Astrocyte of the hippocampus (primary cell): ENCODE measurements at places on chromosomes 3 and 15.

- no peak for DNase-seq
These were observed 2.8 kb downstream of the FNDC3B start for GRCh38 chr3:172042136-172042662.

DNA sequence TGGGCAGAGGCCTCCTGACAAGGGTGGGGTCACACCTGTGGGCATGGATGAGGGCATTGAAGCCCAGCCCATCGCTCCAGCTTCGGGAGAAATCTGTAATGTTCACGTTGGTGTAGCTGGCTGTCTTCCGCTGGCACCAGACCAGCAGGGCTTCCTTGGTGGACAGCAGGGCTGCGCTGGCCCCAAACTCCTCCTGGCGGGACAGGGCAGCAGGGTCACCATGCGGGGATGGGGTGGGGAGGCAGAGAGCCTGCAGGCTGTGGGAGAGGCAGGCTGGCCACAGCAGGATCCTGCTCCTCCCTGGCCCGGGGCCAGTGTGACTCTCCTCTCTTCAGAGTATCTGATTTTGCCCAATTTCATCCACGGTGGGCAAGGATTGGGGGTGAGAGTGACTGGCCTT lies 6.0 kb downstream of the SPTBN5 start:
- no peak for DNase-seq

- peak; percentile 83 for DNase-seq
These were observed 160.2 kb upstream of the TBL1XR1 start for GRCh38 chr3:177357352-177358090.

DNA sequence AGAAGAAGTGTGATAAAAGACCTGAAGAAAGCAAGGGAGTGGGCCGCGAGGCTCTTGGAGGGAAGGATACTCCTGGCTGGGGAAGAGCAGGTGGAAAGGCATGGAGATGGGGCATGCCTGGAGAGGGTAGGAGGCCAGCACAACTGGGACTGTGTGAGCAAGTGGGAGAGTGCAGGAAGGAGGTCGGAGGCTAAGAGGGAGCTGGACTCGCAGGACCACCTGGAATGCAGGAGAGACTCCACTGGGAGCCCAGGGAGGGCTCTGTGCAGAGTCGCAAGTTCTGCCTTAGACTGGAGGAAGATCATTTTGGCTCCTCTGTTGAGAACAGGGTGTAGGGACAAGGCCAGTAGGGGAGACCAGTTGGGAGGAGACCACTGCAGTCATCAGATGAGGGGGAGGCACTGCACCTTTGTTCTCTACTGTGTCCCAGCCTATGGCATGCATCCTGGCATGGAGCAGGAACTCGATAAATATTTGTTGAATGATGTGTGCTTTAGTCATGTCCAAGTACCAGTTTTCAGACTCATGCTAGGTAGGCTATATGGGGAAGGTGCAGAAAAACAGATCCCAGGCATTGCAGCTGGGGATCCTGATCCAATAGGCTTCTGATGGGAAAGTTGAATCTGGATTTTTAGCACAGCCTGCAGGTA lies 13.7 kb downstream of the FAM107A start:
- peak; percentile 37 for DNase-seq

GRCh38 chr15:74327756-74328155 lies 39.7 kb downstream of the CYP11A1 start:
- DNase-seq, result peak; percentile 15

GRCh38 chr3:141959589-141960554 lies 83.4 kb downstream of the ATP1B3 start:
- DNase-seq, result peak; percentile 79

- peak; percentile 78 for DNase-seq
These were observed 10.6 kb upstream of the P3H2 start for GRCh38 chr3:190131329-190131728.
